ENCODE measurements at places on chromosomes 13 and 19. TPM values are rescaled to one million over a fixed set of nuclear protein-coding genes. Genes with fewer than 3 reads are reported as not detected.

- no peak for DNase-seq
These were observed 6.4 kb upstream of the ERICH6B start for GRCh38 chr13:45621950-45622349.

DNA sequence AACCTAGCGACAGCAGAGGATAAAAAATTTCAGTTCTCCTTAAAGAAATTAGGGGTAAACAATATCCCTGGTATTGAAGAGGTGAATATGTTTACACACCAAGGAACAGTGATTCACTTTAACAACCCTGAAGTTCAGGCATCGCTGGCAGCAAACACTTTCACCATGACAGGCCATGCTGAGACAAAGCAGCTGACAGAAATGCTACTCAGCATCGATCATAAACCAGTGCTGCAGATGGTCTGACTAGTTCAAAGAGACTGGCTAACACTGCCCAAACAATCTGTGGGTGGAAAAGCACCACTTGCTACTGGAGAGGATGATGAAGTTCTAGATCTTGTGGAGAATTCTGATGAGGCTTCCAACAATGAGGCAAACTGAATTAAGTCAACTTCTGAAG is 19.9 kb upstream of the ACOD1 start:
- DNase-seq = no peak

DNA sequence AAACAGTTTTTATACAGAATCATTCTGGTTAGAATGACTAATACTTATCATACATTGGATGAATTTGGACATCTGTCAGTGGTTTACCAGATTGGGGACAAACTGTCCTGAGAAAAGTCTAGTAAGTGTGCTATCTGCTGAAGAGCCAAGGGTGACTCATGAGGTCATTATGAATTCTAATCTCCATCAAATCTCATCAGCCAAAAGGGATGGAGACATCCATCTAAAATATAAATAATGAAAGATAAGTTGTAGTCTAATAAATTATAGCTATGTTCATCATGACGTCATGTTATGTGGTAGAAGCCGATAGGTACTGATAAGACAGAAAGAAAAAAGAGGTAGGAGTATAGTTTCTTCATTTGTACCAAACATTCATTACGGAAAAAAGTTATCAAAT is 804.4 kb downstream of the PCDH9 start:
- no peak for DNase-seq

DNA sequence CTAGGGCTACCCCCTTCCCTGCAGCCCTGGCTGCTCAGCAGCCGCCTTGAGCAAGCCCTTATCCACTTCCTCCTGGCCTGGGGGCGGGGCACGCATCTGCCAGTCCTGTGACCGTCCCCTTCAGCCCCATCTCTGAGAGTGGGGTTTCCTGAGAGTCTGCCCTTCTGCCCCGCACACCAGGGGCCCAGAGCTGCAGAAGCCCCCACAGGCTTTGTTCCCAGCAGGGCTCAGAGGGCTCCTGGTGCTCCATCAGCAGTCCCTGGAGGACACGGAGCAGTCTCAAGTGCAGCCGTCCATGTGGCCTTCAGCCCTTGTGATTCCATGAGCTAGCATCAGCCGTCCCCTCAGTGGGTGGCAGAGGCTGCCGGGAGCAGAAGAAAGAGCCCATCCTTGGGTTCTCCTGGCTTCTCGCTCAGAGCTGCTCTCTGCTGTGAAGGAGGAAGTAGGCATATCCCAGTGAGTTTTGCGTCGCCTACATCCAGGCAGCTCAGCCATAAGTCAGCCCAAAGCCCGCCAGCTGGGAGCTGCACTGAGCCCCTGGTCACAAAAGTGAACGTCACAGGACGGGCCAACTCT is 16.3 kb downstream of the MYO9B start:
- no peak for DNase-seq

- DNase-seq = no peak
These were observed 346.1 kb downstream of the SLITRK1 start for GRCh38 chr13:83536153-83536552.

- DNase-seq = no peak
These were observed 627 bp downstream of the LIN7B start for GRCh38 chr19:49114630-49115363.

- no peak for DNase-seq
These were observed 57.2 kb downstream of the SPATA13 start for GRCh38 chr13:24217601-24218281.

DNA sequence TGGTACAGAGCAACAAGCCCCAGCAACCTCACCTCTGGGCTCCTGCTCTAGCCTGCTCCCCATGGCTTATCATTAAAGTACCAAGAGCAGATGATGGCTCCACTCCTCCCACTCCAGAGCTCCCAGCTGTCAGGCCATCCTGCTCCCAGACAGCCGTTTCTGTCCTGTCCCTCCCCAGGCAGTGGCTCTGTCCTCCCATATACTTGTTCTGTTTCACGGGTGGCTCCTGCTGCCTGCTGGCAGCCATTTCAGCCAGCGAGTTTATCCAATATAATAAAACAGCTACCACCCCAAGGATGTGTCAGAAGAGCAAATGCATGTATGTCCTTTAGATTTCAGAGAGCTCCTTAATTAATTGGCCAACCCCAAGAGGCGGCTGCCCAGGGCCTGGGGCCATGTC is 79.4 kb upstream of the VSTM2B start:
- DNase-seq = no peak

The ERICH4 gene
- total RNA-seq = not detected

The KLC3 gene
- not detected for total RNA-seq

The MYO1F gene
- 33.9 TPM for total RNA-seq

Data from thoracic aorta (tissue), 2 donors.